ENCODE measurements at places on chromosomes 6 and 20.

- no peak for DNase-seq
Measured at GRCh38 chr20:64015635-64016034, 20.3 kb upstream of the C20orf204 start.

- DNase-seq: no peak
Measured at GRCh38 chr6:15472621-15473020, 190.2 kb downstream of the DTNBP1 start.

GRCh38 chr6:108002365-108003221 is 44.6 kb upstream of the SEC63 start:
- DNase-seq: no peak

- DNase-seq: no peak
Measured at GRCh38 chr6:141705431-141705830, 427.3 kb upstream of the GJE1 start.

- DNase-seq: no peak
Measured at GRCh38 chr20:1867495-1868260, 27.5 kb upstream of the SIRPA start.

DNA sequence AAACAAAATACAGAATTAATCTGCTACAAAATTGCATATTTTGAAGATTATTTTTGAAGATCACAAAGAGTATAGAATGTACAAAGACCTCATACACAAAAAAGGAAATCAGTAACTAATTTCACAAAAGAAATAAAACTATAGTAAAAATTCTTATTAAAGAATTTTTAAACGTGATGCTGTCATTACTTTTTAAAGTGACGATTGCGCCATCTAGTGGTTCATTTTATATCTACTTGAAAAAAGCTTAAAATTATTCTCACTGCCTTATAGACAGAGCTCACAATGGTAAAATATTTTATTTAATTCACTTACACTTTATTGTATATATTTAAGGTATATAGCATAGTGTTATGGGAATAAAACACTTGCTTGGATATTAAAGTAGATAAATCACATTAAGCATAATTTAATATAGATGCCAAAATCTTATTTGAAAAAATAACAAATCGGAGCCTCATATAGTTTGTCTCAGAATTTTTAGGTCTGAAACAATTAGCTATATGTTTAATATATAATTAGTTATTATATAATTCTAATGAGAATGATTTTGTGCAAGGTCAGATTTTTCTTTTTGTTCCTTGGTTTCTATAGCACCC is 128.8 kb downstream of the PHF3 start:
- DNase-seq: no peak

- DNase-seq: no peak
Measured at GRCh38 chr6:169859978-169860703, 108.7 kb downstream of the ERMARD start.

All from stimulated activated CD4-positive, alpha-beta T cell treated with anti-CD3 and anti-CD28 coated beads, Interleukin-15, amount 100 ng/mL, for 1 hour (primary cell).